ENCODE measurements at places on chromosomes 7 and 10.

DNA sequence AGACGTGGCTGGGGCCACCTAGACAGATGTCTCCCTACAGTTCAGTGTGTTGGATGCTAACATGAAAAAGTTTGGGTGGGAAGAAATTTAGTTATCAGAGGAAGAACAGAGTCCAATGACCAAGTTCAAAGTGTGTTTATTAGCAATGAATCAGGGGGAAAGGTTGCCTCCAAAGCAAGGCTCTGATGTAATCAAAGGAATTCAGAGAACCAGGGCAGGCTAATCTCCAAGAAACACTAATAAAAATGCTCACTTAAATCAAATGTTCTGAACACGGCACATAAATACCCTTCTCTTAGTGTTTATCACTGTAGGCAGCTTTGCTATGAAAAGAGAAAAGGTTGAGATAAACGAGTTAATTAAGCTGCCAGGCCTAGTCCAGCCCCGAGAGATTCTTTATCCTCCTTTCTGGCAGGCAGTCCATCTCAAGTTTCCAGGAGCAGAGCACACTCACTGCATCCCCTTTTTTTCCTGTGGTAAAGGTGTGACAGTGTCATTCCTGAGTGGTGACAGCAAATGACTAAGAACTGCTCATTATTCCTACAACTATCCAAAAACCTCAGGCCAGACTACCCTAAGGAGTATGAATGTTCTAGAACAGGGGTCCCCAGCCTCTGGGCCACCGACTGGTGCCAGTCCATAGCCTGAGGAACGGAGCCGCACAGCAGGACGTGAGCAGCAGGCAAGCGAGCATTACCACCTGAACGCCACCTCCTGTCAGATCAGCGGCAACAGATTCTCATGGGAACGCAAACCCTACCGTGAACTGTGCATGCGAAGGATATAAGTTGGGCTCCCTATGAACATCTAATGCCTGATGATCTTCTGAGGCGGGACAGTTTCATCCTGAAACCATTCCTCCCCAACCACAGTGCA lies 66.9 kb upstream of the FHIP2A start:
- DNase-seq: no peak

GRCh38 chr7:84697506-84697905 lies 489.4 kb downstream of the SEMA3D start:
- no peak for DNase-seq

GRCh38 chr10:12397147-12397896 lies 48.0 kb downstream of the CAMK1D start:
- DNase-seq: no peak

DNA sequence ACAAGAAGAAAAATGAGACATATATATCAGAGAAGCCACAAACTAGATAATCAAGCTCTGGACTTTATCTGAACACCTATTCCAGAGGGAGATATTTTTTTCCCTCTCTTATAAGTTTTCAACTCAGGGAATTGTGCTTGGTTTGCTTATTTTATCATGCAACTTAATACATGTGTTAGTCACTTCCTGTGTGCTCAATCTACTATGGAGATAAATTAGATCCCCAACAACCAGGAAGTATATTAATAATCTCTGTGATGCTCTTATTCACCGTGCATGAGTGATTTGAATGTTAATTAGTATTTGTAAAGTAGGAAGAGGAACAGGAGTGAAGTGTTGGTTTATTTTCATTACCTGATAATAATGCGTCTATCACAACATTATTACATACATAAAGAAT lies 38.8 kb upstream of the ZNF365 start:
- DNase-seq: no peak

DNA sequence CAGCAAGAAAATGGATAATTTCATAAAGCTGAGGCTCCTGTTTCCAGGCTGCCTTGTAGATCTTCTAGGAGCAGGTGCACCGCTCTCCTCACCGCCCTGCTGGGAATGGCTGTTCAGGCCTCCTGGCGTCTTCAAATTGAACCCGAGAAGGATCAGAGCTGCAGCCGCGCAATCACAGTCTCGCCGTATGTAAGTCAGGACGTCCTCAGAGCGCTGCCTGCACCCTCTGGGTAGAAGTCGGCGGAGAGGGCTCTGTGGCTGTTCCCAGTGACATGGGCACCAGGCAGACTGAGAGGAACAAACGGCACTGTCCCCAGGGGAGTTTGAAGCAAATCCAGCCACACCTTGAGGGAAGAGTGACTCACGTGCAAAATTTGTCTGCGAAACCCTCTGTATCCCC lies 476.9 kb downstream of the TCERG1L start:
- no peak for DNase-seq

GRCh38 chr7:98116656-98117461 lies 10.2 kb downstream of the LMTK2 start:
- DNase-seq: no peak

DNA sequence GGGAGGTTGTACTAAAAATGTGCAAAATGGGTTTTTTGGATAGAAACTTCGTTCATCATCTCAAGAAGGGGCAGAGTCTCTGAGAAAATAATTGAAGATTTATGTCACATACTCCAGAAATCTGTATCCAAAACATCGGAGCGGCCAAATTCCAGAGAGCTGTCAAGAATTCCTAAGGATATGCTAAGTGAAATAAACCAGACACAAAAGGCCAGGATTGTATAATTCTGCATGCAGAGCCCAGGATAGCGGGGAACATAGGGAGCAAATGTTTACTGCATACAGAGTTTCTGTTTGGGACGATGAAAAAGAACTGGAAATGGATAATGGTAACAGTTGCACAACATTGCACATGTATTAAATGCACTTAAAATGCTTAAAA lies 224.2 kb upstream of the AUTS2 start:
- DNase-seq: no peak

GRCh38 chr10:70967591-70968587 lies 79.5 kb upstream of the PCBD1 start:
- no peak for DNase-seq

DNA sequence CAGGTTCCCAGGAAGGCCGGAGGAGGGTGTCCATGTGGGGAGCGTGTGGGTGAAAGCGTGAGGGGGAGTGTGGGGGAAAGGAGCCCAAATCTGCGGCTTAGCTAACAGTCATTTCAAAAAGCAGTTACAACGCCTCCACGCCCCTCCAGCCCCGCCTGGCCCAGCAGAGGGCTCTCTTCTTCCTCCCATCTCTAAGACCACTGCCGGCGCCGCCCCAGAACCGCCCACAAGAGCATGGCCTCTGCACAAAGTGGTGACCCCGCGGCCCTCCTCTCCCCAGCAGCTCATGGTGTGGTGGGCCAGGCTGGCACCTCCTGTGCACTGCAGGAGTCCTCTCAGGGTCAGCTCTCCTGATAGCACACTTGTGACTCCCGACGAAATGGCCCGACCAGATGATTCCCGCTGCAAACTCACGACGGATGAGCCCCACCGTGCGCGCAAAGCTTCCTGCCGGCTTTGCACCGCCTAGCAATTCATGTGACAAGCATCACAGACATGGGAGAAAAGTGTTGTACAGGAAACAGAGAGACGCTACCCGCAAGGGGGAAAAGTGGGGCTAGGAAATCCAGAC lies 12.4 kb upstream of the HUS1 start:
- DNase-seq: peak; percentile 89
